ENCODE measurements at places on chromosomes 7 and 10. TPM values are rescaled to one million over a fixed set of nuclear protein-coding genes. Genes with fewer than 3 reads are reported as not detected.

GRCh38 chr7:25260862-25261494, 32.7 kb upstream of the NPVF start:
- no peak overlapping the region for H3K27ac ChIP-seq
- H3K36me3 ChIP-seq: no peaks in the 10 kb centered on the region
- peak; percentile 69 for DNase-seq
- no peak overlapping the region for H3K4me3 ChIP-seq
- peaks cover 5% of the 10 kb centered on the region for H3K4me1 ChIP-seq

GRCh38 chr10:91513598-91514424, 103.7 kb downstream of the HECTD2 start:
- peaks cover 10% of the 10 kb centered on the region for H3K4me1 ChIP-seq
- no peaks in the 10 kb centered on the region for H3K36me3 ChIP-seq
- no peaks in the 10 kb centered on the region for H3K27me3 ChIP-seq
- no peak overlapping the region for H3K27ac ChIP-seq

DNA sequence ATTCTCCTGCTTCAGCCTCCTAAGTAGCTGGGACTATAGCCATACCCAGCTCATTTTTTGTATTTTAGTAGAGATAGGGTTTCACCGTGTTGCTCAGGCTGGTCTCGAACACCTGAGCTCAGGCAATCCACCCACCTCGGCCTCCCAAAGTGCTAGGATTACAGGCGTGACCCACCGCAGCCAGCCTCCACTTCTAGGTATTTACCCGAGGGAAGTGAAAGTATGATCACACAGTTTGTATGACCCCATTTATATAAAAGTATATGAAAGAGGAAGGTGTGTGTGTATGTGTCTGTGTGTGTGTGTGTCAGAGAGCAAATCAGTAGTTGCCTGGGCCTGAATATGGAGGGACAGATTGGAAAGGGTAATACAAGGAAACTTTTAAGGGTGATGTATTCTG, 2.0 kb upstream of the PURB start:
- H3K36me3 ChIP-seq: no peaks in the 10 kb centered on the region
- H3K27me3 ChIP-seq: no peaks in the 10 kb centered on the region
- peaks cover 19% of the 10 kb centered on the region for H3K4me1 ChIP-seq
- H3K27ac ChIP-seq: no peak overlapping the region
- no peak overlapping the region for H3K4me3 ChIP-seq
- DNase-seq: no peak

DNA sequence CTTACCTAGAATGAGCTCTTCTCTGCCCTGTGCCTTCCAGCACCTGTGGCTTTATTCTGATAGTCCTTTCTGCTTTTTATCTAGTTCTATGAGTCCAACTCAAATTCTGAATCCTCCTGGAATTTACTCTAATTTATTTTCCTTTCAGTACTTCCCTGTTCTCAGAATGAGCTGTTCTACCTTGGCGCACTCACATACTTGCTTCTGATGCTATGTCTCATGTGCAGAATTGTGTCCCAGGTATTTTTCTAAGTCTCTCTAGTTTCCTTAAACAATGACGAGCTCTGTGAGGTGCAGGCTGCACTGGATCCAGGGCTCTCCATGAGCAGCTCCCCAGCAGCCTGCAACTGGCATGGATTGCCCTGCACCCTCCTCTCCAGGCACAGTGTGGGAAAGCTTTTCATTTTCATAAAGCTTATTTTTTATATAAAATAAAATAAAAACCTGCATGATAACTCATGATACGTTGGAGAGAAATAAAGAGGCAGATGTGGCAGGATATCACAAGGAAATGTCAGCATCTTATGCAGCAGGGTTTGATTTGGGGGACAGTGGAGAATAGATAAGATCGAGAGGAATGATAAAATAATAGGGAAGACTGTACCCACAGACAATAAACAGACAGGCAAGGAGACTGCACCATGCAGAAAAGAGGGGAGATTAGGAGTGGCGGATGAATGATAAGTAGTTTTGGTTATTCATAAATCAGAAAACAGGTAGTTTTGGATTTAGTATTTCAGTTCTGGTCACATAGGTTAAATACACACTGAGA, 258.2 kb upstream of the POM121L12 start:
- no peak overlapping the region for H3K27ac ChIP-seq
- no peak for DNase-seq
- no peaks in the 10 kb centered on the region for H3K4me1 ChIP-seq
- H3K4me3 ChIP-seq: no peak overlapping the region
- no peaks in the 10 kb centered on the region for H3K36me3 ChIP-seq

DNA sequence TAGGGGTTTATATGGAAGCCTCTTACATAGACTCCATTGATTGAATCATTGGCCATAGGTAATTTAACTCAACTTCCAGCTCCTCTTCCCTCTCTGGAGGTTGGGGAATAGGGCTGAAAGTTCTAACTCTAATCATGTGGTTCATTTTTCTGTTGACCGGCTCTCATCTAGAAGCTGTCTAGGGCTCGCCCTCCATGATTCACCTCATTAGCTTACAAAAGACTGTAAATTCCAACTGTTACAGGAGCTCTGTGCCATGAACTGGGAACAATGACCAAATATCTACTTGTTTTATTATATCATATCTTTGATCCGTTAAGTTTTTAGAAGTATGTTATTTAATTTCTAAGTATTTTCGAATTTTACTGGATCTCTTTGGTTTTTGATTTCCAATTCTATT, 263.0 kb downstream of the TCF7L2 start:
- no peaks in the 10 kb centered on the region for H3K36me3 ChIP-seq
- H3K4me1 ChIP-seq: no peaks in the 10 kb centered on the region
- no peak overlapping the region for H3K27ac ChIP-seq
- no peak overlapping the region for H3K4me3 ChIP-seq

GRCh38 chr7:155941688-155942087, 129.4 kb upstream of the SHH start:
- no peak for DNase-seq
- no peak overlapping the region for H3K4me3 ChIP-seq
- no peaks in the 10 kb centered on the region for H3K36me3 ChIP-seq

- DNase-seq: no peak
- no peaks in the 10 kb centered on the region for H3K27me3 ChIP-seq
- no peaks in the 10 kb centered on the region for H3K4me1 ChIP-seq
- no peak overlapping the region for H3K27ac ChIP-seq
- H3K36me3 ChIP-seq: no peaks in the 10 kb centered on the region
- H3K4me3 ChIP-seq: no peak overlapping the region
Observed at GRCh38 chr10:51459476-51459875, 239.9 kb downstream of the CSTF2T start.

- H3K4me1 ChIP-seq: no peaks in the 10 kb centered on the region
- no peak overlapping the region for H3K27ac ChIP-seq
- H3K4me3 ChIP-seq: no peak overlapping the region
- H3K36me3 ChIP-seq: no peaks in the 10 kb centered on the region
- no peak for DNase-seq
- no peaks in the 10 kb centered on the region for H3K27me3 ChIP-seq
Observed at GRCh38 chr7:127832592-127832991, 180.6 kb downstream of the SND1 start.

DNA sequence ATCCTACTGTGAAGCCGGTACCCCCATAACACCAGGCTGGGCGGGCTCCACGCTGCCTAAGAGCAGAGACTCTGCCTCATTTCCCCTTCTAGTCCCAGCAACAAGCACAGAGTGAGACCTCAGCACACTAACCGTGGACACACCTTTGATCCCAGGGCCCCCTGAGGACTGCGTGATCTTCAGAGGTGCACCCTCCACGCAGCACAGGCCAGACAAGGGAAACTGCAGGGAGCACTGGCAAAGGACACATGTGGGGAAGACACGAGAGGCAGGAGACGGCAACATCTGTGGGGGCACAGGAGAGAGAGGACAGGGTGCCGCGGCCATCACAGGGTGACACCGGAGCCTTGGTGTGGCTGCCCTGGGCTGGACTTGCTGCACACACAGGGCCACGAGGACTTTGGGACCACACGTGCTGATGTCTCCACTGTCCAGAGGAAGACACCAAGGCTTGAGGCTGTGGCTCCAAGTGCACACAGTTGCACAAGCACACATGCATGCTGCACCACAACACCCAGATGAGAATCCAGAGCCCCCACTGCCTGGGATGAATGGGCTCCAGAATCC, 128.8 kb downstream of the PTPRN2 start:
- DNase-seq: no peak
- no peaks in the 10 kb centered on the region for H3K27me3 ChIP-seq
- no peaks in the 10 kb centered on the region for H3K36me3 ChIP-seq
- no peak overlapping the region for H3K27ac ChIP-seq
- H3K4me1 ChIP-seq: no peaks in the 10 kb centered on the region

DNA sequence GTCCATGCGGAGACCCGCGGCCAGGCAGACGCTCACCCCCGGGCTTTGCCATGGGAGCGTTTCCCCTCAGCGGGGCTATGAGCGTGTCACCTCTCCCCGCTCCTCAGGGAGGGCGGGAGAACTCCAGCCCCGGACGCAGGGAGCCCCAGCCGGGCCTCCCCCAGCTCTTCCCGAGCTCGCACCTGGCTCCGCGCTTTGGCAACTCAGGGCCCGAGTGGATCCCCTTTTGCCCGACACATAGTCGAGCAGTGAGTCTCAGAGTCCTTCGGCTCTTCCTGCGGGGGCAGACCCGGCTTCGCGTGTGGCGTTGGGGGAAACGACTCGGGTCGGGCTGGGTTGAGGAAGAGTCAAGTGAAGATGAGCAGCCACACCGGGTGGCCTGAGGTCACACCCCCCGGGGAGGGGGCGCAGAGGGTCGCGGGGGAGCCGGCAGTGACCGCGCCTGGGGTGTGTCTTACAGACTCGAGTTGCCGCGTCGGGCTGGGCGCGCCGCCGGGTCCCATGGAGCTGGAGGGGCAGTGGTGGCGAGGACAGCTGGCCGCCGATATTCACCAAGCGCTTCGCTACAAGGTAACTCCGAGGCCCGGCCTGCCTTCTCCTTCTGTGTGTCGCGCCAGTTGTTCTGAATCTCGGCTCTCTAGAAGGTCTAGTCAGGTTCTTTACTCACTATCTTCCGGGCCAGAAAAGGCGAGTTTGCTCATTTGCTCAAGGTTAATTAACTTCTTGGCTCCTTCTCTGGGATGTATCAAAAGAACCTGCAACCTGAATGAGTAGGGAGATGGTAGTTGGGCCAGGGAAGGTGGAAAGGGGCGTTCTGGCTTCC, 721 bp downstream of the CCNJ start:
- DNase-seq: peak; percentile 52
- peaks cover 42% of the 10 kb centered on the region for H3K4me1 ChIP-seq

GIMAP5 gene
- total RNA-seq: 21.1 TPM

TMEM254 gene
- 21.6 TPM for total RNA-seq

SLC26A5 gene
- 0.58 TPM for total RNA-seq

AASS gene
- total RNA-seq: 25.1 TPM

All from stomach (tissue), 19 donors.